ENCODE measurements at places on chromosomes 3 and 15. TPM values are rescaled to one million over a fixed set of nuclear protein-coding genes. Genes with fewer than 3 reads are reported as not detected.

The EPHA6 gene
- 1.7 TPM for total RNA-seq

DNA sequence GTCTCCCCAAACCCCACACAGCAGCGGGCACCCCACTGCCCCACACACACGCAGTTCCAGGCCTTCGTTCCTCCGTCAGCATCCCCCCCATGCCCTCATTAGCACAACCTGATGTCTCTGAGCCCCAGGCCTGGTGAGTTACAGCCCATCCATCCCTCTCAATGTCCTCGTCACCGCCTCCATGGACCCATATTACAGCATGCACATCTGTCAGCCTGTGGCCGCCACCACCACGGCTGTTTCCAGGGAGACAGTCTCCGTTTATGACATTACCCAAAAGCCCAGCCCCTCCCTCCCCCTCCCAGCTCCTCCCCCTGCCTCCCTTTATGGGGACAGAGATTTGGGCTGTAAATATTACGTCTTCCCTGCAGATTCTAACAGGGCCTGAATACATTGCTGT is 143.1 kb upstream of the LINGO1 start:
- no peak for DNase-seq

The ZPLD1 gene
- total RNA-seq = 0.43 TPM

- DNase-seq = no peak
Measured at GRCh38 chr3:174303907-174304560, 555.1 kb upstream of the NAALADL2 start.

GRCh38 chr3:137930976-137931375 is 79.0 kb upstream of the CLDN18 start:
- no peak for DNase-seq

The PRR23C gene
- not detected for total RNA-seq

- no peak for DNase-seq
Measured at GRCh38 chr15:44782516-44782915, 46.2 kb downstream of the TRIM69 start.

The IFRD2 gene
- 82.0 TPM for total RNA-seq

DNA sequence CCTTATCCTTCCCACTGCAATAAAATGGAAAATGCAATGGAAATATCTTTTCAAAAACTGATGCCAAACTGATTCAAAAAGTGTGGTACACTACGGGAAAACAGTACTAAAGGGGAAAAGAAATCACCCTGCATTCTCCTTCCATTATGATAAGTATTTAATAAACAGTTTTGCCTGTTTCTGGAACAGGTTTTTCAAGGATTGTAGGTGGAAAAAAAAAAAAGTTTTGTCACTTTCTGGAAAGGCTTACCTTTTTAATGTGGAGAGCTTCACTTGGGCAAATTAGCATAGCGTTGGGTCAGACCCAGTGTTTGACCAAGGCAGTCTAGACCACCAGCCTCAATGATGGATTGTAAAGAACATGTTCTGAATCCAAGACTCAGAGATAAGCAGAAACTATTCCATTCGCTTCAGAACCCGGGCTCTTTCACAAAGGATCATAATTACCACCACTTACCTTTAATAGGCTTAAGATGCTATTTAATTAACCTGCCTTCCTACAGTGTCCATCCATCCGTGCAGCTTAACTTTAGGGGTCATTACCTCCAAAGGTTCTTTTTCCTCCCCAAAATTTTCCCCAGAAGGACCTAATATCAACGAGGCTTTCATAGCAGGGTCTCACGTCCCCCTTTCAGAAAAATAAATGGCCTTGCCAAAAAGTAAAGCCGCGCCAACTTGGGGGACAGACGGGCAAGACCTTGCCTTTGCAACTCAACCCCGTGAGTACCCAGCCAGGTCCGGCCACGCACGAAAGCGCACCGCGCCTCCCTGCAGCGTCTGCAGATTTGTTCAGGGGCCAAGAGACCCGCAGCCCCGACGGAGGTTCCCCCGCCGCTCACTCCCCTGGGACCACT is 1.0 kb downstream of the DCBLD2 start:
- DNase-seq = no peak

The DNAH12 gene
- total RNA-seq = under 0.01 TPM

- DNase-seq = no peak
Measured at GRCh38 chr3:59540241-59540640, 490.4 kb upstream of the CFAP20DC start.

The HIGD2B gene
- total RNA-seq = 0.32 TPM

DNA sequence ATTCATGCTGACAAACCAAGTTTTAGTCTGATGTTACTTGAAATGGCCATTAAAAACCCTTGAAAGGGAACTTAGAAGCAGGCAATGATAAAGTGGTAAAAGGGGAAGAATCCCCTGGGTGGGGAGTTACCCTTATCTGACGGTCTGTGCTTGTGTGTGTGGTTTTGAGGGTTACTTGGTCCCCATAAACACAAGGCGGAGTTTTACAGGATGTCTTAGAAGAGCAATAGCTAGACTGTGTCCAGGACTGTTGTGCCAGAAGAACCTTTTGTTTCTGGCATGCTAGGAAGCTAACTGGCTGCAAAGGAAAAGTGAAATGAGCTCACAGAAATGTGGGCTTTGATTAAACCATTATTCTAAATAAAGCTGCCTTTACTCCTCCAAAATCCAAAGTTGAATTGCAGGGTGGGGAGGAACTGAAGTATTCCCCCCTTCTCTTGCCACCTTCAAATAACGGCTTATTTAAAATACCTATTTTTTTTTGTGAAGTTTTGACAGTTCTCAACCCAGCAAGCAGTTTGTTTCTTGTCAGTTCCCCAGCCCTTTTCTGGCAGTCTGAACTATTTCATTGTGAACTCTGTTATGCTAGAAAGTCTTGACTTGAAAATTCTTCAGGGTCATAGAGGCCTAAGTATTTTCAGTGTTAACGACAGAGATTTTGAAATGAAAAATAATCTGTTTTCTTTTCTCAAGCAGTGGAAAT is 443.5 kb downstream of the OTOL1 start:
- DNase-seq = peak; percentile 10

DNA sequence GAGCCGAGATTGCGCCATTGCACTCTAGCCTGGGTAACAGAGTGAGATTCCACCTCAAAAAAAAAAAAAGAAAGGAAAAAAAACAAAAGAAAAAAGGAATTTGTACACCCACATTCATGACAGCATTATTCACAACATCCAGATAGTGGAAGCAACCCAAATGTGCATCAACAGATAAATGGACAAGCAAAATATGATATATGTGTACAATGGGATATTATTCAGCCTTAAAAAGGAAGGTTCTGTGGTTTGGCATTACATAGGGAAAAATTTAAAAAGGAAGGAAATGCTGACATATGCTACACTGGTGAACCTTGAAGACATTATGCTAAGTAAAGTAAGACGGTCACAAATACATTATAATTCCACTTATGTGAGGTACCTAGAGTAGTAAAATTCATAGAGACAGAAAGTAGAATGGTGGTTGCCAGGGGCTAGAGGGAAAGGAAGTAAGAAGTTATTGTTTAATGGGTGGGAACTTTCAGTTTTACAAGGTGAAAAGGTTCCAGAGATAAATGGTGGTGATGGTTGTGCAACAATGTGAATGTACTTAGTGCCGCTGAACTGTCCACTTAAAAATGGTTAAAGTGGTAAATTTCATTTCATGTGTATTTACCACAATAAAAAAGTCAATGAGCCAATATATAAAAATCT is 118.5 kb downstream of the MYLK start:
- DNase-seq = peak; percentile 85
